ENCODE measurements at places on chromosomes 7 and 10.

DNA sequence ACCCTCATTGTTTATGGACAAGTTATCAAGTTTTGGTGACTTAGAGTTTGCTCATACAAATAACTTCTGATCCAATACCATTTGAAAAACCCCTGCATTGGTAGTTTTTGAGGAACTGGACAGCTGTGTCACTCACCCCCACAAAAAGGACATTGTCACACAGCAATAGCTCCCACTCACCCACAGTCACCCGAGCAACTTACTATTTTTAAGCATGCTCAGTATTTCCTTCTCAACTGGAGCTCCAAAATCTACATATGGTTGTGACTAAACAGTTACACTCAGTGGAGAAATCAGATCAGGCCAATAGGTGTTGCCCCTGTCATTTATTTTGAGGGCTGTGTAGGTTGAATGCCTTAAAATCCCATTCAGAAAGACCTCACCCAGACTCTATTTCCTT lies 165.2 kb upstream of the AUTS2 start:
- no peak for DNase-seq

DNA sequence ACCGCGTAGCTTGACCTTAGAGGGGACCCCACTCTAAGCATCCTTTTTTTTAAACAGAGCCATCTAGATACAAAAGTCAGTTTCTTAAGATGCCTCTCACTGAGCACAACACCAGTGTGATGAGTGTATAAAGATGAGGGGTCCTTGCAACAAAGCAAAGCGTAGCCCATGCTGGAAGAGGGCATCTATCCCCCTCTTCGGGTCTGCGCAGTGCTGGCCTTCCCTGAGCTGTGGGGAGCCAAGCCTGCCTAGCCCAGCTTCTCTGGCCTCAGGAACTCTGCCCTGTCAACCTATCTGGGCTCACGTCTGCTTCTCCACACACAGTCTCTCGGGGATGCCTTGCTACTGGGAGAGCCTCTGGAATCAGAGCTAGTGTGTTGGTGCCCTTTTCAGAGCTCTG lies 114.0 kb downstream of the NT5C2 start:
- DNase-seq: no peak

DNA sequence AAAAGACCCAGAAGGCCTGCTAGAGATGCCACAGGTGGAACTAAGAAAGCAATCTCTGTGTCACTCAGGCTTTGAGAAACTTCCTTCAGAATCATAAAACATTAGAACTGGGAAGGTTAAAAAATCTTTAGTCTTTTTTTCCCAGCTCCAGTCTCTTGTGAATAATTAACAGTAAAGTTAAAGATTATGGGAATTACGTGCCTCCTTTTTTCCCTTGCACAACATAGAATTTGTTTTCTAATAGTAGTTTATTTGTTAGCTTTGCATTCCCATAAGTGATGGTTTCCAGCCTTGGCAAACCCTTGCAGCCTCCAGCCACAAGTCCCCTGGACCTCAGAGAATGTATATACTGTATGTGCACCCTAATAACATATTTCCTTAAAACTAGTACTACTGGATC lies 128.3 kb downstream of the TPST1 start:
- no peak for DNase-seq

GRCh38 chr10:114519756-114520293 lies 115.5 kb upstream of the AFAP1L2 start:
- no peak for DNase-seq

- peak; percentile 3 for DNase-seq
Measured at GRCh38 chr10:22271786-22272185, 44.4 kb upstream of the COMMD3 start.

- no peak for DNase-seq
Measured at GRCh38 chr10:100174699-100175677, 10.8 kb downstream of the ERLIN1 start.

DNA sequence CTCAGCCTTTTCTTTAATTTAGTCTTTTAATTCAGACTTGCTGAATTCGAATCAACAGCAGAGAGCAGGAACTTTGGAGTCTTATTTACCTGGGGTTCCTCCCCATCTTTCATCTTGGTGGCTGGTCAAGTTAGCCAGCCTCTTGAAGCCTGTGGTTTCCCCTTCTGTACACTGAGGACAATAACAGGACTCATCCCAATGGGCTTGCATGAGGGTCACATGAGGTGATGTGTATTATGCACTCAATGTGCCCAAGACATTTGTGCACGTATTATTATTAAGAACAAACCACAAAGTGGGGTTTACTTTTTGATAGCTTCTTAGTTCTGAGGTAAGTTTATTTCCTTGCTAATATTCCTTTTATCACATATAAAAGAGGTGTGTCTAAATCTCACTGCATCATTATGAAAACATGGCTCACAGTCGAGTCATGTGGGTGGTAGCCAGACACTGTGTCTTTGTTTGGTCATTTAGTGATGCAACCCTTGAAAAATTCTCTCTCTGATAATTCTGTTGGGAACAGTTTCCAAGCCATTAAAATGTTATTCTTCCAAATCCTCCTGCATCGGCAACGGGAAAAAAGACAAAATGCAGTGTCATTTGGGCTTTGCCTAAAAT lies 86.5 kb upstream of the GRB10 start:
- no peak for DNase-seq

GRCh38 chr10:50567384-50567783 lies 56.4 kb downstream of the SGMS1 start:
- no peak for DNase-seq

GRCh38 chr7:45984386-45985295 lies 63.6 kb upstream of the IGFBP3 start:
- no peak for DNase-seq

DNA sequence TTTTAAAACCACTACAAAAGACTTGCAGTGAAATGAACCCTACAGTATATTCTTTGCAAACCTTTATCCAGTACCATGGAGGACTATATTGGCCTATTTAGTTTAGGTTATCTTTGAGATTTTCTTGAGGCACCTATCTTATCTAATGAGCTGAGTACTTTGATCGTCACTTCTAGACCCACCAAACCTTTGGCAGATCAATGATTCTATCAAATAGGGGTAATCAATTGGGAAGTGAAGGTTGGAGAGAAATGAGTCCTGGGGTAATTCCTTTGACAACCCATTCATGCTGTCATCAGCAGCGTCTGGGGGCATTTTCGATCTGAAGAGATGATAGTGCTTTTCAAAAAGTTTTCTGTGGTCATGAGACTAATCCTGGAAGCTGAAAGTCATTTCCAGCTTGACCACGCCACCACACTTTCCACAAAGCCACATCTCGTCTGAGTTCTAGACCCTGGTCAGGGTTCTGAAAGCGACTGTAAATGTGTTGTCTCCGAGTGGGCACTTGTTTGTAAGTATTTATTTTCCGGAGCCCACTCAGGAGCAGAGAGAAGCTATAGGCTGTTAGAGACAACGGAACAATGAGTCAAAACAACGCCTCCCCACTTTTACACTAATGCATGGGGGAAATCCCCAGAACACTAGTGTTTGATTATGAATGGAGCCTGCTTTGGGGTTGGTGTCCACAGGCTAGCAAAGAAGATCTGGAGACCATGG lies 4.8 kb downstream of the EGR2 start:
- peak; percentile 75 for DNase-seq

DNA sequence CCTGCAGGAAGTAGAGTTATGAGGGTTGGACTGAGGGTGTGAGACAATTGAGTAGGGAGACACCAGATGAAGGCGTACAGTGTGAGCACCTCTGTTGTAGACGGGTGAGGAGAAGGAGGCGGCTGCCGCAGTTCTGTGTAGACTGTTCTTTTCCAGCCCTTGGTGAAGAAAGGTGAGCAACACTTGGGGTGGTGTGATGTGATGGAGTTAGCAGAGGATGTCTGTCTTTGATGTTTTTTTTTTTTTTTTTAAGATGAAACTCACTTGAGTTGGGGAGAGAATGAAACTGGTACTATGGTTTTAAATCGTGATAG lies 42.8 kb upstream of the RNF216 start:
- peak; percentile 38 for DNase-seq

DNA sequence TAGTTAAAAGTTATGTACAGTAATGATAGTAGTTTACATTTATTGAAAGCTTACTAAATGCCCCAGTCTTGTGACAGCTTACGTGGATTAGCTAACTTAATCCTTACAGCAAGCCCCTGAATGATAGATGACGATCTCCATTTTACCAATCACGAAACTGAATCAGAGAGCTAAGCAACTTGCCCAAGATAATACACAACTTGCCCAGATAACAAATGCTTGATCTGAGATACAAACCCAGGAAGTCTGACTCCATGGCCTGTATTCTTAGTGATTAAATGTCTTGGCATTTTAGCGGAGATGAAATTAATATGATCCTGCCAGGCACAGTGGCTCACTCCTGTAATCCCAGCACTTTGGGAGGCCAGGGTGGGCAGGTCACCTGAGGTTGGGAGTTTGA lies 46.9 kb upstream of the FMC1 start:
- DNase-seq: no peak

- DNase-seq: no peak
Measured at GRCh38 chr10:35324196-35324595, 12.1 kb upstream of the CCNY start.

DNA sequence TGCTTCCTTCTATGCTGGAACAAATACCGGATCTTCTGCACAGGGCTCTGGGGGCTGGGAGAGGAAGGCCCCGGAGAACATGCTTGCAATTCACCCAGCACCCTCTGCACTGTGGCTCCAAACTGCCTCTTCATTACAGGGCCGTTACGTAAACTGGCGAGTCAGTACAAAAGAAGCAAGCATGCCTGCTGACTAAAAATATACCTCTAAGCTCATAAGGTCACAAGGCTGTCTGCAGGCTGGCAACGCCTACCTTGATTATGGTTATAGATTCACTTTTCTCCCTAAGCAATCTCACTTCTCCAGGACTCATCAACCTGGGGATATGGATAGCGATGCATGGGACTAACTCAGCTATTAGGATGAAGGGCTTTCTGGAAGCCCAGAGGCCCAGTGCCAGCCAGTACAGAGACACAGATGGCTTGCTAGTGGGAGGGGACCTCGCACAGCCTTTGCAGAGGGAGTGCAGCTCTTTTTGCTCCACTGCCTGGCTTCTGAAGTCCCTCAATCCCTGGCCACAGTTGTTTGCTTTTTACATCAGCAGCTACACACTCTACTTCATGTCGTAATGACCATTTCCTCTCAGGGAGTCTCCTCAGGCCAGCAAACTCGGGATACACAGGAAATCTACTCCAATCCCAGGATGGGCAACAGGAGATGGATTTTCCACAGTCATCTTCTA lies 96.1 kb downstream of the SH3PXD2A start:
- DNase-seq: peak; percentile 36

GRCh38 chr7:94400022-94400421 lies 5.3 kb downstream of the COL1A2 start:
- DNase-seq: no peak

- no peak for DNase-seq
Measured at GRCh38 chr10:84903320-84903719, 574.9 kb downstream of the CCSER2 start.
